Esophagus muscularis mucosa (tissue), 4 donors: ENCODE measurements at places on chromosomes 3 and 15. TPM values are rescaled to one million over a fixed set of nuclear protein-coding genes. Genes with fewer than 3 reads are reported as not detected.

GRCh38 chr15:94576889-94577533 lies 345.6 kb downstream of the MCTP2 start:
- DNase-seq = no peak
- H3K27me3 ChIP-seq = no peaks in the 10 kb centered on the region
- H3K4me3 ChIP-seq = no peak overlapping the region

The TRH gene
- total RNA-seq = not detected

The ATP13A5 gene
- not detected for total RNA-seq

DNA sequence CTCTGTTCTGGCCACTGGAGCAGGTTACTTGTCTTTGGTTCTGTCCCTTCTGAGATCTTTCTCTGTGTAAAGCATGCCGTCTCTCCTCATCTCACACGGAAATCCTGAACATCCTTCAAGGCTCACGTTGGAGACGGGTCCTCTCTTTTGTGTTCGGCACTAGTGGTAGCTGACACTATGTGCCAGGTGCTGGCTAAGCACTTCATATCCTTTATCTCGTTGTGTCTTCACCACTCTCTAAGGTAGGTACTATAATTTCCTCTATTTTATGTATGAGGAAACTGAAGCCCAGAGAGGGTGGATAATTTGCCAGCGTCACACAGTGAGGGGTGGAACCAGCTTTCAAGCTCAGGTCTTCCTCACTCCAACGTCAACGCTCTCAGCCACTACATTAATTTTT lies 1.2 kb downstream of the IFT122 start:
- H3K27ac ChIP-seq = peak overlapping the region; percentile 91
- no peaks in the 10 kb centered on the region for H3K27me3 ChIP-seq
- peaks cover 39% of the 10 kb centered on the region for H3K4me1 ChIP-seq
- peak overlapping the region; percentile 86 for H3K4me3 ChIP-seq
- H3K36me3 ChIP-seq = peaks cover 14% of the 10 kb centered on the region
- DNase-seq = no peak

- peaks cover 13% of the 10 kb centered on the region for H3K27me3 ChIP-seq
- no peak overlapping the region for H3K4me3 ChIP-seq
- no peak overlapping the region for H3K27ac ChIP-seq
- H3K36me3 ChIP-seq = no peaks in the 10 kb centered on the region
These were observed 91.3 kb upstream of the PRR23E start for GRCh38 chr3:127101411-127102187.

The CAMK2N2 gene
- not detected for total RNA-seq

The ARID3B gene
- 6.6 TPM for total RNA-seq

DNA sequence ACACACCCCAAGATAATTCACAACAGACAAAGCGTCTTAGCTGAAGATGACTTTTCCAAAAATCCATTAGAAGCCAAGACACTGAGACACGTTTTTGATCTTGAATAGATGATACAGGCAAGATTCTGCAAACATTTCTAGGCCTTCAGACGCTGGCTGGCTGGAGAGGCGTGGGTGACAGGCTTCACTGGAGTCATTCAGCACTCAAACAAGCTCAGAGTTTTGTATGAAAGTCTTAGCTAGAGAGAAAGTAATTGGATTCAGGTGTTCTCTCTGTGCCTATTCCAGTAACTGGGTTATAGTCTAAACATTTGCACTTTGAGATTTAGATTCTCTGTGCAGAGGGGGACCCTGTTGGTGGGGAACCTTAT lies 147.7 kb upstream of the BHLHE40 start:
- peaks cover 48% of the 10 kb centered on the region for H3K4me1 ChIP-seq
- H3K27me3 ChIP-seq = no peaks in the 10 kb centered on the region
- peaks cover 40% of the 10 kb centered on the region for H3K36me3 ChIP-seq
- no peak for DNase-seq
- H3K4me3 ChIP-seq = no peak overlapping the region

The COL8A1 gene
- 139 TPM for total RNA-seq

DNA sequence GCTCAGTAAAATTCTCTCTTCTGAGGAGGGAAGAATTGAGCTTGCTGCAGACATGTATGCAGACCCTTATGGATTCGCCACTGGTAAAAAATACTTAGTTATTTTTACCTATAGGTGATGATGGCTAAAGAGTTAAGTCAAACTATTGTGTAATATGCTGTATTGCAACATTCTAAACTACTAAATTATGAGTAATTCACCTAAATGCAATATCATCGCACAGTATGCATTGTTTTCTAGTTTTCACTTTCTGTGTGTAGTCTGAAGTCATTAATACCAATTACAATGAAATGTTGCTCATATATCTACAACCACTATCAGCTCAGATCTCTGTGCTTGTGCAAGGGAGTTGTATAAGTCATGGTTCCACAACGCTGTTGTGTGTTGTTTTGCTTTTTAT lies 48.7 kb upstream of the ROBO2 start:
- no peaks in the 10 kb centered on the region for H3K27me3 ChIP-seq
- no peak overlapping the region for H3K4me3 ChIP-seq
- H3K27ac ChIP-seq = no peak overlapping the region

The ITPKA gene
- total RNA-seq = 2.5 TPM

- DNase-seq = no peak
- no peak overlapping the region for H3K27ac ChIP-seq
- no peak overlapping the region for H3K4me3 ChIP-seq
- H3K4me1 ChIP-seq = peaks cover 10% of the 10 kb centered on the region
These were observed 7.1 kb downstream of the PLCD1 start for GRCh38 chr3:38022301-38022700.

The GATA2 gene
- total RNA-seq = 16.9 TPM

DNA sequence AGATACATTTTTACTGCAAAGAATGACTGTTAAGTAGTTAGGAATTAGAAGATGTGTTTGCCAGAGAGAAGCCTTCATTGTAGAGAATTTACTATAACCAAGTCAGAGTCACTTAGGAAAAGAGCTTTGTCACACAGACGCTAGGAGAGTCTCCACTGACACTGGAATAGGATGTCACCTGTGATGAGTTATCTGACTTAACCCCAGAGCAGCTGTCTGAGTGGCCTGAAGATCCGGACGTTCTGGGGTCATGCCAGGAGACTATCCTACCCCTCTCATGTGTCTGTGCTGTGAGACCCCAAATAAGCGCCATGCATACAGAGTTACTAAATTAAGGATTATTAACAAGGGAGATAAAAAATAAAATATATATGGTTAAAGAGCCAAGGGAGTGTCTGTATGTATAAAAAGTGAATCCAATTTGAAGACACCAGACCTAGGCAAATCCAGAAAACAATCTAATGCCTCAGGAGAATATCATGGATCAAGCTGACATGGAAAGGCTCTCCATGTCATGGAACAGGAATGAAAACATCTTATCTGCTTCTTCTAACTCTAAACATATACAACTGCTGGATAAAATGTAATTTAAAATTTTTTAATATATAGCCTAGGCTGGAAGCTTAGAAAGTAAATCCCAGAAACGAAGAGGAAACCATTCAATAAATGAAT lies 43.5 kb downstream of the ITGB5 start:
- H3K27me3 ChIP-seq = no peaks in the 10 kb centered on the region
- H3K4me3 ChIP-seq = no peak overlapping the region
- no peak for DNase-seq
- peak overlapping the region; percentile 87 for H3K27ac ChIP-seq

DNA sequence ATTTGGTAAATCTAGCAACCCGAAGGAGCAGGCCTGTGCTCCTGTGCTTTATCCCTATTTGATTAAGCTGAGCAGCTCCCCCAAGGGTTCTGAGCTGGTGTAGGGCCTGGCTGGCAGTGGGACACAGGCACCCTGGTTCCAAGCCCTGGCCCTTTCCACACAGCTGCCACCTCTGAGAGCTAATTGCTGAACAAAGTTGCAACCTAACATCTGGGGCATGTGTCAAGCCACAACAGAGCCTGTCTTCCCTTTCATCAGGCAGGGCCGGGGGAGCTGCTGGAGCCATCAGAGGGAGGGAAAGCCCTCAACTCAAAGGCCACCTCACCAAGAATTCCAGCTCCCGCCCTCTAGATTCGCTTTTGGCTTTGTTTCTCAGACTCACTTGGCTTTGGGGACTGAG lies 17.1 kb upstream of the MRPS22 start:
- no peak for DNase-seq
- no peak overlapping the region for H3K4me3 ChIP-seq
- H3K36me3 ChIP-seq = no peaks in the 10 kb centered on the region
- no peak overlapping the region for H3K27ac ChIP-seq
- H3K4me1 ChIP-seq = no peaks in the 10 kb centered on the region
- no peaks in the 10 kb centered on the region for H3K27me3 ChIP-seq

- H3K4me1 ChIP-seq = peaks cover 5% of the 10 kb centered on the region
- no peak overlapping the region for H3K4me3 ChIP-seq
- H3K36me3 ChIP-seq = no peaks in the 10 kb centered on the region
- H3K27me3 ChIP-seq = no peaks in the 10 kb centered on the region
These were observed 7.4 kb downstream of the POC1A start for GRCh38 chr3:52146811-52147210.

The EOMES gene
- 0.17 TPM for total RNA-seq

GRCh38 chr3:172675441-172676193 lies 35.2 kb downstream of the NCEH1 start:
- H3K4me3 ChIP-seq = no peak overlapping the region
- peaks cover 32% of the 10 kb centered on the region for H3K4me1 ChIP-seq
- no peak for DNase-seq
- H3K27me3 ChIP-seq = no peaks in the 10 kb centered on the region
- H3K27ac ChIP-seq = peak overlapping the region; percentile 63

The MASP1 gene
- total RNA-seq = 0.97 TPM

DNA sequence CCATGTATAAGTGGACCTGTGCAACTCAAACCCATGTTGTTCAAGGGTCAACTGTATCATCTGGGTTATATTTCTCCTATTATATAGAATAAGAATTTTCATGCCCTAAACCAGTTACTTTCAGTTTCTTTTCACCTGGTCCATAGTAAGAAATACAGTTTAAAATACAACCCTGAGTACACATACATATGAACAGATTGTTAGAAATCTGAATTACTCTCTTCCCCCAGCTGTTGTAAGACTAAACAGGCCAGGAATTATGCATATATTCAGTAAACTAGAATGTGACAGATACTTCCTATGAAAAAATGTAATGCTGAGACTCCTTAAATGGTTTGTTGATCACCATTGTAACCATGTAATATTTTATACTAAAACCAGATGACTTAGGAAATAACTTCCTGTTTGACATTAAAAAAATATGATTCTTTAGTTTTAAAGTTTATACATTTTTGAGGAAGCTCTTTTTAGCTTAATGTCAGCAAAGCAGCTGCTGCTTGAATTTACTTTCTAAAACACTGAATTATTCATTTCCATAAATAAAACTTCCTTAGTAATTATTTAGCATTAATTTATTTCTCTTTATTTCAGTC lies 52.5 kb upstream of the ZCWPW2 start:
- H3K27ac ChIP-seq = no peak overlapping the region
- no peaks in the 10 kb centered on the region for H3K4me1 ChIP-seq
- no peak overlapping the region for H3K4me3 ChIP-seq
- no peak for DNase-seq
- no peaks in the 10 kb centered on the region for H3K36me3 ChIP-seq
- no peaks in the 10 kb centered on the region for H3K27me3 ChIP-seq

The CCDC54 gene
- not detected for total RNA-seq
